CD8-positive, alpha-beta T cell (primary cell): ENCODE measurements at places on chromosomes 6 and 20. TPM values are rescaled to one million over a fixed set of nuclear protein-coding genes. Genes with fewer than 3 reads are reported as not detected.

Gene MYL9
- total RNA-seq, result not detected

Gene RALGAPA2
- total RNA-seq, result 17.5 TPM

Gene SNAP91
- not detected for total RNA-seq

Gene LINC00237
- not detected for total RNA-seq

Gene DLL1
- 19.9 TPM for total RNA-seq

Gene SEMG1
- total RNA-seq, result not detected

Gene DEFB124
- total RNA-seq, result not detected

Gene RAB44
- 0.08 TPM for total RNA-seq

Gene TAB2
- total RNA-seq, result 129 TPM

Gene PTP4A1
- total RNA-seq, result 329 TPM

Gene SNAP25
- total RNA-seq, result not detected

Gene OPN5
- not detected for total RNA-seq

Gene HLA-DPB1
- 55.3 TPM for total RNA-seq

Gene GJA10
- not detected for total RNA-seq

Gene XKR7
- not detected for total RNA-seq

Gene DSN1
- 12.2 TPM for total RNA-seq

Gene BCAS4
- total RNA-seq, result 29.4 TPM

Gene SYNGAP1
- total RNA-seq, result 64.1 TPM

Gene TRIM38
- total RNA-seq, result 13.2 TPM

Gene SLC17A4
- not detected for total RNA-seq

Gene LY6G5B
- total RNA-seq, result 30.6 TPM

Gene MRAP2
- not detected for total RNA-seq

Gene HLA-DQB1
- 27.5 TPM for total RNA-seq
